Neuronal stem cell (in vitro differentiated cells): ENCODE measurements at places on chromosomes 7 and 10.

GRCh38 chr10:110279407-110279986 is 25.2 kb downstream of the SMNDC1 start:
- DNase-seq: peak; percentile 30

GRCh38 chr7:509426-510130 is 10.1 kb downstream of the PDGFA start:
- no peak for DNase-seq

DNA sequence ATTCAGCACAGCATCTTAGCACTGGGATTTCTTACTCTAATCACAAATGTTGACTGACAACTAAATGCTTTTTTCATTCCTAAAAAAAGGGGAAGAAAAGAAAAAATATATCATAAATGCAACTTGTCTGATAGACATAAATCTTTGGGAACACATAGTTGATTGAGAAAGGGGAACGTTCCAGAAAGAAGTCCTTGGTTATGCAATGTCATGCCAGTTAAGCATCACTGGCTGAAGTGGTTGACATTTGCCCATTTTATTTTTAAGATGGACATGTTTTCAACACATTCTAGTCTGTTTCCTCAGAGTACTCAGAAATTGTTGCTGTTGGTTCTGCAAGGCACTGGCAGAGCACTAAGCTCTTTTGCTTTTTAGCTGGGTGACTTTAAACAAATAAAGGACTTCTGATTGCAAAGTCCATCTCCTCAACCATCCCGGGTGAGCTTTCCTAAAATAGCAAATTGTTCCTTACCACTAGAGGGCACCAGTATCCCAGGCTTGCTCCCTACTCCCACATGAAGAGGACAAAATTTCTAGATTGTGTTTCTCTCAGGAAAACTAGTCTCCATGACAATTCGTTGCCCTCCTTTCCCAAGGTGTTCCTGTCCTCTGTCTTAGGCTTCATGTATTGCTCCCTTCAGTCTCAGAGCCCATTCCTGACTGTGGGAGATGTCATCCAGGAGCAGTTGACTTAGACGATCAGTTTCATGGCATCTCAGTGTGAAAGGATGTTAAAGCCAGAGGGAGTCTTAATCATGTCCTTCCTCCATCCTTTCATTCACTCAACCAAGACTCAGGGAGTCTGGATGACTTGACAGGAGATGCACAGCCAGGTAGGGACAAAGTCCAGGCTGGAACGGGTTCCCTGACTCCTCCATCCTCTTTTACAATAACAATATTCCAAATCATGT is 23.9 kb downstream of the OPALIN start:
- peak; percentile 40 for DNase-seq

- no peak for DNase-seq
These were observed 38.4 kb upstream of the ZNF138 start for GRCh38 chr7:64755865-64756264.
